ENCODE measurements at places on chromosomes 12 and 14.

GRCh38 chr14:49594347-49595091, 4.2 kb upstream of the LRR1 start:
- DNase-seq, result no peak

GRCh38 chr12:90355711-90356355, 599.1 kb downstream of the CCER1 start:
- no peak for DNase-seq

- DNase-seq, result no peak
Observed at GRCh38 chr14:58695514-58695913, 57.8 kb downstream of the DACT1 start.

DNA sequence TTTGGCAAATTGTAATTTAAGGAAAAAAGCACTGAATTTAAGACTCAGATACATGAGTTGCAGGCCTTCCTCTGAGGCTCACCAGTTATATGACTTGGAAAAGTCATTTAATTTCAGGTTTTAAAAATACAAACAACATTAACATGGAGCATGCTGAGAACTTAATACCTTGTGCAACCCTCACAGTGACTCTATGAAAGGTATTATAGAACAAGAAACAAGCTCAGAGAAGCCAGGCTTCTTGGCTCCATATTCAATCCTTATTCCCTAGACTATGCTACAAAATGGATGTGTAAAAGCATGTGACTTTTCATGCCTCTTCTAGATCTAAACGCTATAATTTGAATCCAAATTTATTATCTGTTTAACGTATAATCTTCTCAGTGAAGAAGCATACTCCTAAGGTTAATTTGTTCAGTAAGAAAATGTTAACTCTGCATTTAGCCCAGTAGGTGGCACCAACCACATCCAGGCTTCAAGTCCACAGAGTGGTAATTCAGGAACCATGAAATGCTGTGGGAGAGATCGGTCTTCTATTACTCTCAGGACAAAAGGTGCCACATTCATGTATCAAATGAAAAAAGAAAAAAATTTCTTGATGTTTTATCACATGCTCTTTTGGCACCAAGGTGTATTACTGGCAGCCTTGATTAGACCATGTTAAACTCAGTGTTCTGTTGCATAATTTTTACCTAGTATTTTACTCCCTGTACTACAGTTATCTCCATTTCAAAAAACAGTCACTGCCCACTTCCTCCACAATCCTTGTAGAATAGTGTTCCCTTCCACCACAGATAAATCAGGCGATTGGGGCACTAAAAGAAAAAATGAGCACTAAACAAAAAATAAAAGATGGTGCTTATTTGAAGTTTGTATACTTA, 9.3 kb downstream of the CCDC196 start:
- DNase-seq, result no peak

GRCh38 chr12:106248312-106248845, 559 bp upstream of the CKAP4 start:
- no peak for DNase-seq

- DNase-seq, result no peak
Observed at GRCh38 chr14:56247495-56248200, 129.4 kb downstream of the PELI2 start.

DNA sequence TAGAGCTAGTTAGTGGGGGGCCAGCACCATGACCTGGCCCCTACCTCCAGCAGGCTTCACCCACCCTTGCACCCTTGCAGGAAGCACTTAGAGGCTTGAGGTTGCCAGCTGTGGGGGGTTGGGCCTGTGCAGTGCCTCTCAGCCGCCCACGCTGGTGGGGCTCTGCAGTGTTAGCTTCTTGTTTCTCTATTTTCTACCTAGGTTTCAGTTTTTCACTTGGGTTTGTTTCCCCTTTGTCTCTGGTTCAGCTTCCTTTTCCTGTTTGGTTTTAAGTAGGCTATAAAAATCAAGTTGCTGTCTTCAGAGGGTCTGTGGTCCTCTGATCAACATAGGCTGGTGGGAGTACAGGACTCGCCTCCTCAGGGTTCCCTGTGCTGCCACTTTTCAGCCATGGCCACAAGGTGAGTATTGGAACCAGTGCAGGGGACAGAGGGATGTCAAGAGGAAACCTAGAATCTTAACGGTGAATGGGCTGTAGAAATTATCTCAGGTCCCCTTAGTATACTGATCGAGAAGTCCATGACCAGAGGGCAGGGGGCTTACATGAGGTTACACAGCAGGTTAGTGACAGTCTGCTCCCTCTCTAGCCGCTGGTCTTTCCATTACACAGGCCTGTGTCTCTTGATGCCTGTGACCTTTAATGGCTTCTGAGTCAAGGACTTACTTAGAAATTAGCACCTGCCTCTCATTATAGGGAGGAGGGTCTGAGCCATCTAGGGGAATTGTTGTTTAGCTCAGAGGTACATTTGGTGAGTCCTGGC, at the start of gene EVL:
TSS of gene EVL (plus strand) at position 312 of the 761 bp plus-strand sequence. CDS start at position 391, 79 bp downstream.
- DNase-seq, result peak; percentile 84

DNA sequence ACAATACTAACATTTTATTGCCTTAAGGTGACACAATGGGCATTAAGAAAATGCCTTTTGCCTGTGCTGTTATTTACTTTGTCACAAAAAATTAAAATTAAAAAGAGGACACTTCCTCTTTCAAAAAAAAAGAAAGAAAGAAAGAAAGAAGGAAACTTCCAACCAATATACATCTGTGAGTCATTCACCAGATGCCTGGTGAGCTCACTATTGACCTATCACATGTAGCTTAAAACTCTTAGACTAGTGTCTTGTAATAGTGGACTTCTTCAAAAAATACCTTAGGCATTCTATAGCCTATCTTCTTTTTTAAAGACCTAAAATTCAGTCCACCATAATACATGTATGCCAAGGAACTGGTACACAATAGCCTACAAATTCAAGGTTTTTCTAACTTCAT, 4.9 kb upstream of the SOX5 start:
- DNase-seq, result no peak

GRCh38 chr14:21287168-21287567, 7.3 kb downstream of the RPGRIP1 start:
- no peak for DNase-seq

- DNase-seq, result no peak
Observed at GRCh38 chr12:56257071-56257470, 1.1 kb downstream of the ANKRD52 start.

DNA sequence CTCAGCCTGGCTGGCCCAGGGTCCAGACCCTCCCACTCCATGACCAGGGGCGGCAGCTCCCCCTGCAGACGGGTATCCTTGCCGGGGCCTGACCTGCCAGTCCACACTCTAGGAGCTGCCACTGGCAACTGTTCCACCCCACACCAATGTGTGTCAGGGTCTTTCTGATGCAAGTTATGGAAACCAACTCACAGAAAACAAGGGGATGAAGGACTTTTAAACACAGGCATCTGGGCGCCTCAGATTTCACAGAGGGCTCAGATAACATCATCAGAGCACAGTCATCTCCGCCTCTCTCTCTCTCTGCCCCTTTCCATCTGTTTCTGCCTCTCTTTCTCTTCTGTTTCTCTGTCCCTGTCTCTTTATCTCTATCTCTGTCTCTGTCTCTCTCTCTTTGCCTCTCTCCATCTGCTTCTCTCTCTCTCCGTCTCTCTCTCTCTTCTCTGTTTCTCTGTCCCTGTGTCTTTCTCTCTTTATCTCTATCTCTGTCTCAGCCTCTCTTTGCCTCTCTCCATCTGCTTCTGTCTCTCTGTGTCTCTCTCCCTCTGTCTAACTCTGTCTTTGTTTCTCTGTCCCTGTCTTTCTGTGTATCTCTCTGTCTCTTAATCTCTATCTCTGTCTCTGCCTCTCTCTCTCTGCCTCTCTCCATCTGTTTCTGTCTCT, 67.4 kb upstream of the FBRSL1 start:
- DNase-seq, result no peak

DNA sequence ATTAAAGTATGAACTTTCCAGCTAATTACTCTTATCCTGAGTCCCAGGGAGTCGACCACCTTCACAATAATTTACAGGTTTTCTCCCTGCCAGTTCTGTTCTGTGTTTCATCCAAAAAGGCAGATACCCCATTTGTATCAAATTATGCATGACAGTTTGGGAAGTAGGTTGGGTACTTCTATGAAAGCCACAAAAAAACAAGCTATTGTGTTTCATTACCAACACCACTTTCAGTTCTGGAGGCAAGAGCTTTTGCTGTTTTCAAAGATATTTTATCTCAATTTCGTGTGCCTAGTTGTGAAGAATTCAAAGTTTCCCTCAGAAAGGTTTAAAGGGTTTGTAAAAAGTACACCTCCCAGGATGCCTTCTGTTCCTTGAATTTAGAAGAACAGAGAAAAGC, 557.4 kb downstream of the FLRT2 start:
- DNase-seq, result no peak

- DNase-seq, result no peak
Observed at GRCh38 chr14:104209985-104210816, 71.8 kb downstream of the KIF26A start.

- no peak for DNase-seq
Observed at GRCh38 chr12:130185455-130186391, 23.5 kb downstream of the FZD10 start.

GRCh38 chr12:121443193-121443870, 43.4 kb downstream of the RNF34 start:
- no peak for DNase-seq

DNA sequence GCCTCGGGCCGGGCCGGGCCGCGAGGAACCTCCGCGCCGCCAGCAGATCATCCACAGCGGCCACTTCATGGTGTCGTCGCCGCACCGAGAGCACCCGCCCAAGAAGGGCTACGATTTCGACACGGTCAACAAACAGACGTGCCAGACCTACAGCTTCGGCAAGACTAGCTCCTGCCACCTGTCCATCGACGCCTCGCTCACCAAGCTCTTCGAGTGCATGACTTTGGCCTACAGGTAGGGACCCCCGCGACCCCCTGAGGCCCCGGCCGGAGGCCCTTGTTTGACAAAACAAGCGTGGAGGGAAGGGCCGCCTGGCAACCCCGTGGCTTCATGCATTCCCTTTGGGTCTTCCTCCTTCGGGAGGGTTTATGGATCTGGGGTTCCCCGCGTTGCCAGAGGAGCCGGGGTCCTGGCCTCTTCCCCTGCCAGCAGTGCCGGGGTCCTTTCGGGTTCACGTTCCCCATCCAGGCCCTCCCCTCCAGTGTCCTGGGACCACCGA, 526 bp downstream of the MLXIP start:
- DNase-seq, result no peak

DNA sequence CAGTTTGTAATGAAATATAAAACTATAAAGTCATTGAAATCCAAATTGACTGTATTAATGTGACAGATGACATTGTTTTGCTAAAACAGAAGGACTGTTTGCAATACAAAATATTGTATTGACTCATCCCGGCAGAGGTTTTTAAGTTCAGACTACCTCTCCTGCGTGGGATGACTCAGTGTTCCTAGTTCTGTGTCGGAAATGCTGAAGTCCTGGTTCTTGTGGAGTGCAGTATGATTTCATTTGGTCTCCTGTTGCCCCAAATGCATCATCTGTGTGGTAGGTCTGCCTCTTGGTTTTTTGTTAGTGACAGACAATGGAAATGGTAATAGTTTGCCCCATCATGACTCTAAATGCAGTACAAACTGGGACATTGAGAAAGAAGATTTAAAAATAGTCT, 27.8 kb downstream of the PELI2 start:
- DNase-seq, result no peak

DNA sequence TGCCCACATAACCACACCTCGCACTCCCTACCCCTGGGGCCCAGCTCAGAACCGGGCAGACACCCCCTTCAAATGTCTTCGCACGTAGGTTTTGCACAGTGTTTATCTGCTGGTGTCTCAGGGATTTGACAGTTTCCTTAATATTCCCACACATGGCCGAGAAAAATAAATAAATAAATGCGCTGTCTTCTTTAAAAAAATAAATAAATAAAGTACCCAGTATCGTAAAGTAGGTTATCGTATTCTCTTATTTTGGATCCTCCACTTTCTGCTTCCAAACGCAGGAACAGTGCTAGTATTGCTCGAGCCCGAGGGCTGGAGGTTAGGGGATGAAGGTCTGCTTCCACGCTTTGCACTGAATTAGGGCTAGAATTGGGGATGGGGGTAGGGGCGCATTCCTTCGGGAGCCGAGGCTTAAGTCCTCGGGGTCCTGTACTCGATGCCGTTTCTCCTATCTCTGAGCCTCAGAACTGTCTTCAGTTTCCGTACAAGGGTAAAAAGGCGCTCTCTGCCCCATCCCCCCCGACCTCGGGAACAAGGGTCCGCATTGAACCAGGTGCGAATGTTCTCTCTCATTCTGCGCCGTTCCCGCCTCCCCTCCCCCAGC, 710 bp upstream of the FOS start:
- DNase-seq, result no peak

DNA sequence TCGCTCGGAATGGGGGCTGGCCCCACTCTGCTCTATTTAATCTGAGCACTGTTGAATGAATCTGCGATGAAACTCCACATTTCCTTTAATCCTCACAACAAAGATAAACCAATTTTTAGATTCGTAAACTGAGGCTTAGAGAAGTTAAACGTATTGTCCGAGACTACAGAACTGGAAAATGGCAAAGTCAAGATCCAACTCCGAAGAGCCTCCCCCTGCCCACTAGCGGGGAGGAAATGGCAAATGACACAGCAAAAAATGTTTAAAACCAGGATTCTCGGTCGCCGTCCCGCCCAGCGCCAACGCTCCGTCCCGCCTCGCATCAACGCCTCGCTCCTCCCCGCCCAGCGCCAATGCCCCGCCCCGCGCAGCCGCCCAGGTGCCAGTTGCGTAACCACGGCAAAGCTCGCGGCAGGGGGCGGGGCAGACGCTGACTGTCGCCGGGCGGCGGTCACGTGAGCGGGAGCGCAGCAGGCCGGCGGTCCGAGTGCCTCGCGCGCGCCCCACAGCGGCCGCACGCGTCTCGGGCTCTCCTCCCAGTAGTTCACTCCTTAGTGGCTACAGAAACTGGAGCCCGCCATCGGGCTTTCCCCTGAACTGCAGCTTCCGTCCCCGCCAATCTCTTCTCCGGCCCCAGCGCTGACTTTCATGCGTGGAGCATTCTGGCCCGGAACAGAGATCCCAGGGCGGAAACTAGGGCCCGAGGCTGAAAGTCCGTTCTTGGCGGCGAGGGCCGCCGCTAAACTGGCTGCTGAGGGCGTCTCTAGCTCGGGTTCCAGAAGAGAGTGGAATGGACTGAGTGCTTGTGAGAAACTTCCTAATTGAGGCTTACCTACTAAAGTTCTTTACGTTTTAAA, 13.6 kb upstream of the LRRC23 start:
- DNase-seq, result peak; percentile 96

- DNase-seq, result no peak
Observed at GRCh38 chr12:79973801-79974200, 38.9 kb upstream of the PPP1R12A start.

- DNase-seq, result no peak
Observed at GRCh38 chr14:90201344-90201743, 55.0 kb upstream of the PSMC1 start.

DNA sequence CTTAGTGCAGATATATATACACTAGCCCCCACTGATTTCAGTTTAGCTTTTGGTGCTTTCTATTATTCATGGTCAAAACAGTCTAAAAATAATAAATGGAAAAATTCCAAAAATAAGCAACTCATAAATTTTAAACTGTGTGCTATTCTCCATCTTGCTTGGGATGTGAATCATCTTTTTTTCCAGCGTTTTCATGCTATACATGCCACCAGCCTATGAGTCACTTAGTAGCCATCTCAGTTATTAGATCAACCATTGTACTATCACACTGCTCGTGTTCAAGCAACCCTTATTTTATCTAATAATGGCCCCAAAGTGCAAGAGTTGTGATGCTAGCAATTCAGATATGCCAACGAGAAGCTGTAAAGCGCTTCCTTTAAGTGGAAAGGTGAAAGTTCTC, 73.9 kb upstream of the KRR1 start:
- DNase-seq, result no peak

GRCh38 chr12:102021540-102022246, 40.1 kb downstream of the WASHC3 start:
- DNase-seq, result no peak
